H4 (cell line): ENCODE measurements at places on chromosomes 12 and 14.

- no peak for DNase-seq
These were observed 33.2 kb downstream of the HSPB8 start for GRCh38 chr12:119211884-119212283.

DNA sequence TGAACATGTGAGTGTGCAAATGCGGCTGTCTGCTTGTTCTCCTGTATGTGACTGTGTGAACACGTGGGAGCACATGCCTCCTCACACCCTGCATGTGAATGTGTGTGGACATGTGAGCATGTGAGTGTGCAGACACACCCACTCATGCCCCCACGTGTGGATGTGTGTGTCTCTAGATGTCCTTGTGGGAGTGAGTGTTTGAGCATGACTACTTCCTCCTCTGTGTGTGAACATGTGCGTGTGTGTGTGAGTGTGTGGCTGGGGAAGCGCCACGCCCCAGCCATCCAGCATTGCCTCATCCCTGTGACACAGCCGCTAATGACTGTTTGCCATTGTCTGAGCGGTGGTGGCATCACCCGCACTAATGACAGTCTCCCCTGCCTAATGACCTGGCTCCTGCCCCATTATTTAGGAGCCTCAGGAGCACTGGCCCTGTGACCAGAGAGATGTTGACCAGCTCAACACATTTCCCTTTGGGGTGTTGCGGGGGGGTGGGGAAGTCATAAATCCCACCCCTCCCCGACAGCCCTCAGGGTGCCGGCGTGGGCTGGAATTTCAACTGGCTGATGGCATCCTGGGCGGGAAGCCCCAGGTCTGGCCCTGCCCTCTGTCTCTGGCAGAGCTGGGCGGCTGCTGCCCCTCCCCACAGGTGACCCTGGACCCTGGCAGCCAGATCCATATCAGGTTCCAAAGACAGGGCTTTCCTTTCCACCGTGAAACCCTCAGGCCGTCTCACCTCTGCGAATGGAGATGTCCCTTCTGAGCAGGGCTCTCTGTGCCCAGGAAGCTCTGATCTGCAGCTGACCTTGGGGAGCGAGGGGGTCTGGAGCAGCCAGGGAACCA, 11.5 kb upstream of the KRT80 start:
- DNase-seq: peak; percentile 90

- peak; percentile 18 for DNase-seq
These were observed 367.3 kb downstream of the C12orf50 start for GRCh38 chr12:87661786-87662377.

- no peak for DNase-seq
These were observed 75.4 kb upstream of the FKBP4 start for GRCh38 chr12:2719392-2719791.

DNA sequence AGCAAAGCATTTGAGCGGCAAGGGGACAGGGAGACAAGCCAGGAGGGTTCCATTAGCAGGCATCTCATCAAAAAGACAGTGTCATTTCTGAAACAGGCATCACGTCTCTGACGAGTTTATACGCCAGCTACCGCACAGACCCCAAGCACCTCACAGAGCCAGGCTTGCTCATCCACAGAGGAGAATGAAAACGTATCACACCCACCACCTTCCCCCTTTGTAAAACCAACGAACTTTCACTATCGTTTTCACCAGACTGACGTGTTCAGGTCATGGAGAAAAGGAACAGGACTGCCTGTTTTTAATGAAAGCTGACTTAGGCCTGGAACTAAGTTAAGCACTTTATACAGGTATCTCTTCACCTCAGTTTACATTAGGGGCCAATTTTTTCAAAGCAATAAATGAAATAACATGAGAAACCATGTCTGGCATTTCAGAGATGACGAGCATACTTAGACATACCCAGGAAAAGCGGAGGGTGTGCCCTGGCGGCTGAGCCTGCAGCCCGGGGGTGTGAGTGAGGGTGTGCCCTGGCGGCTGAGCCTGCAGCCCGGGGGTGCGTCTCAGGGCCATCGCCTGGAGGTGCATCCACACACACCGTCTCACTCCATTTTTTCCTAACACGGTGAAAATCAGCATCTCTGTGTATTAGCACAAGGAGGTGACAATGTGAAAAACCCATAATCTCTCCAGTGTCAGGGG, 41.9 kb downstream of the STX2 start:
- no peak for DNase-seq

- no peak for DNase-seq
These were observed 25.0 kb downstream of the KIF21A start for GRCh38 chr12:39417916-39418315.
